NCI-H1930 (cell line): ENCODE measurements at places on chromosomes 16 and 17.

DNA sequence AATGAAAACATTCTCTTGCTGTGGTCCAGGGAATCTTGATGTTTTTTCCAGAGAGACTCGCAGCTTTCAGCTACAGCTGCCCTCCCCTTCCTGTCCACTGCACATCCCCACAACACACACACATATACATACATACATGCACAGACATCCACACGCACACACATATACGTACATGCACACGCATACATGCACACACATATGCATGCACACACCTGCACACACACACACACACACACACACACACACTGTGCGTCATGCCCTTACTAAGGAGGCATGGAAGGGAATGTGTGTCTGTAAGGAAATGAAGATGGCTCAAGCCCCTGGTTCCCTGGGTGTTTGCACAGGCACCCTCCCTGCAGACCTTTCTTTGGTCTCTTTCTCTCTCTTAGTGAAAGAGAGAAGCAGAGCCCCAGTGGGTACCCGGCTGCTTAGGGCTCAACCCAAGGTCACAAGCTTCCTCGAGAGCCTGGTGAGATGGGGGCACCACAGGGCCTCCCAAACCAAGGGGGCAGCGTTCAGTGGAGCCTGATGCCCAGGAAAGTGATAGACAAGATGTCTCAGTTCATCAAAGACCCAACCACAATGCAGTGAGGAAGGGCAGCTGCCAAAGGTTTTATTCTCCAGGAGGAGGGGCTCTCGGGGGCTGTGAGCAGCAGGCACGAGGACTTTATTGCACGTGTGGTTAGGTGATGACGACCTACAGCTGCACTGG lies 33.3 kb downstream of the TNFRSF13B start:
- DNase-seq = no peak

DNA sequence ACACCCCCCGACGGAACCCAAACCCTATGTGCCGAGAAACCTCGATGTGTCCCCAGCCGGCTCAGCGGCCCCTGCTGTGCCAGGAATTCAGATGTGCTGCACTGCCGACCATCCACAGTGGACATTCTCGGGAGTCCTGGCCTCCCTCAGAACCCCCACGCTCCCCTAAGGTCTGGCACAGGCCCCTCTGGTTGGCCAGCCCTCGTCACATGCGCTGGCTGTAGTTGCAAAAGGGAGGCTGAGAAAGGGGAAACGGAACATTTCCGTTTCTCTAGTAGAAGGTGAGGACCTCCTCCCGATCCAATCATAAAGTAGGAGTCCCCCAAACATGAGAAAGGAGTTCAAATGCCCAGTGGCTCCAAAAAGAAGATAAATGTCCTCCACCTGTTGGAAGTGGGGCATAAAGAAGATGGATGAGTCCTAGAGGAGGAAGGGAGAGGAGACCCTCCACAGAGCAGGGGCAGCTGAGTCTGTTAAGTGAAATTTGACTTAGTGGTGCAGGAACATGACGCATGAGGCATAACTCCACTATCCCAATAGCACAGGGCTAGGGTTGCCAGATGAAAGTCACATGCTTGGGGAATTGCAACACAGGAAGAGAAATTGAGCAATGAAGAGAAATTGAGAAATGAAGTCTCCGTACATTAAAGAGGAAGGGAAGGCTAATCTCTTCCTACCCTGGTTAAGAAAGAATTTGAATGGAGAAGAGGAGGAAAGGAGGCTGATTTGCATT lies 49.3 kb upstream of the WSB1 start:
- no peak for DNase-seq

DNA sequence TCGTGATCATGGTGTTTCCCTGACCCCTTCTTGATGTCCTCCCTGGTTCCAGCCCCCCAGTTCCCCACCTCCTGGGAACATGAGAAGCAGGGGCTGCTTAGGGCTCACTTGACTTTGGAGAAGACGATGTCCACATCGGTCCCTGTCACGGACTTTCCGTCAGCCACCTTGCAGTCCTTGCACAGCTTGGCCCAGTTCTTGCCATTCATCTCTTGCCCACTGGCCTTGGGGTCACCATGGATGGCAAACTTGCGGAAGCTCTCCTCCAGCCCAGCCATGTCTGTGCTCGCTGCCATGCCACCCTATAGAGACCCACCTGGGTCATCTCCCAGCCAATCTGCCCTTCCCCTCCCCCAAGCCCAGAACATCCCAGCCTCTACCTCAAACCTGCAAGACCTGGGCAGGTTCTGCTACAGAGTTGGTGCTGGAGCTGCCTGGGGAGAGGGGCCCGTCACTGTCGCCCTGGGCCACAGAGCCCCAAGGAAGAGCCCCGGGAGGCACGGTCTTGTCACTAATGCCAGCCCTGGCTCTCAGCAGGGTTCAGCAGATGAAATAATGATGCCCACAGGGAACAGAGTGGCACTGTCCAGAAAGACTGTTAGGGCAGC lies 2.4 kb downstream of the TPPP3 start:
- DNase-seq = no peak

DNA sequence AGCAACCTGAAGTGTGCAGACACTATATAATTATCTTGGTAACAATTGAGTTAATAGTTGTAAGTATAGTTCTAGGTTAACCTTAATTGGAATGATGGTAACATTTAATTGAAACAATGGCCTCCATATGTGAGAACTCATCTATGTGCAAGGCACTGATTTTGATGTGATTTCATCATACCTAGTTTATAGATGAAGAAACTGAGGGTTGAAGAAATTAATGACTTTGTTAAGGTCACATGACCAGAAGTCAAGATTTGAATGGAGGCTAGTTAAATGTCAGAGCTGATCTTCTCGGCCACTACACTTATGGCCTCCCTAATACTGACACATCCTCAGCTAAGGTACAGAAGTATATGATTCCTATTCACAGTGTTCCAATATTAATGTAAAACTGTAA lies 128.2 kb upstream of the PSMD7 start:
- DNase-seq = no peak

GRCh38 chr17:47801176-47801765 lies 20.3 kb downstream of the OSBPL7 start:
- no peak for DNase-seq

DNA sequence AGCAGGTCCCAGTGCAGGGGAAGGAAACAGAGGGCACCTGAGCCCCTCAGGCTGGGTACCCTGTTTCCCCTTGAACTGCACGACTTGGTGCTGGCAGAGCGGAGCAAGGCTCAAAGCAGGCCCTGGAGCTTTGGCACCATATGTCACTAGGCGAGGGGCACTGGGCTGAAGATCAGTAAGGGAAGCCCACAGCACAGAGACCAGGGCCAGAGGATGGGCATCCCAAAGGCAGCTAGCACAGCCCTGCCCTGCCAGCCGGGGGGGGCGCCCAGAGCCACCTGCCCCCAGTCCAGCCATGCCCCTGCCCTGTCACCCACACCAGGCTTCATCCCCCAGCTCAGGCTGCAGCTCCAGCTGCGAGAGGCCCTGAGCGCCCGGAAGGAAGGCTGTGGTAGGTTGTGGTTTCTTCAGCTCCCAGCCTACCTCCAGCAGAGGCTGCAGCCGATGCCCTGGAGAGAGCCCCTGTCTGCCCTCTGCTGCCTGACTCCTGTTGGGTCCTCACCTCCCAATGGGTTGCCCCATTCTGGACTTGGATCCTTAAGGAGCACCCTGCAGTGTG lies 10.9 kb downstream of the NHERF1 start:
- no peak for DNase-seq

DNA sequence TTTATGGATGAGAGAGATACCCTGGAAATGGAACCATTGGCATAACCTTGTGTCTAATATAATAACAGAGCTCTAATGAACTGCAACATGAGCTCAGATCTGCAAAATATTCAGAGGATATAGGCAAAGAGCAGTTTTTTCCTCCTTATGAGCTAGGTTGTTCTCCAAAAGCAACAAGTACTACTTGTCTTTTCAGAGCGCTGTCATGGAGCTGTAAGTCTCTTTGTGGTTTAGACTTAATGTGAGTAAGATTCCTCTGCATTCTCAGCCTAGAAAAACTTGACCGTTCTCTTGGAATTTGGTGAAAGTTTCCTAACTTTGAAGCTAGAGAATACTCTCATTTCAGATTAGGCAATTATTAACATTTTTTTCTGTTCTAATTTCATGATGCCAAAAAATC lies 85.2 kb downstream of the FTO start:
- DNase-seq = no peak

- no peak for DNase-seq
Observed at GRCh38 chr17:53150101-53150698, 672.5 kb upstream of the KIF2B start.

DNA sequence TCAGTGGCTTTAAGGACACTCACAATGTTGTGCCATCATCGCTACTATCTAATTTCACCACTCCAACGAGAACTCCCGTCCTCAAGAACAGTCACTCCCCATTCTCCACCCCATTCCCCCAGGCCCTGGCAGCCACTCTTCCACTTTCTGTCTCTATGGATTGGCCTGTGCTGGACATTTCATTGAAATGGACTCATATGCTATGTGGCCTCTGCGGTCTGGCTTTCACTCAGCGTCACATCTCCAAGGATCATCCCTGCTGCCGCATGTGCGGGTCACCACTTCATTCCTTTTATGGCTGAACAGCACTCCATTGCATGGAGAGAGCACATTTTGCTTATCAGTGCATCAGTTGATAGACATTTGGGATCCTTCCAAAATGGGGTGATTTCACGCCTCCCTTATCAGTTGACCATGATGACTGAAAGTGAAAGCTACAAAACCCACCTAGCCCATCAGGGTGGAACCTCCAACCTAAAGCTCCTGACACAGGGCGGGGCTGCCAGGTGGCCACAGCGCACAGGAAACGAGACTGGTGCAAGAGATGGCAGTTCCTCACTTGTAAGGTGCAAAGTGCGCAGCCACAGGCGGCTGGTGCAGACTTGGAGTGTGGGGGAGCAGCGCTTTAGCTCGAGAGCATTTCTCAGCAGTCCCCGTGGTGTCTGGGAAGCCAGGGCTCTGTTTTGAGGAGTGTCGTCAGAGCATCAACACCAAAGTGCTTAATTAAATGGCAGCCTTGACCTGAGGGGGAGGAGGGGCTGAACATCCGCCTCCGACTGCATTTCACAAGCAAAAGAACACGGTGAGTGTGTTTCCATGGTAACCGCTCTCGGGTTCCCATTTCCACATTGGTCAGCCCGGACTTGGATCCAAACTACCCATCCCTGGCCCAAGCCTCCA lies 23.8 kb downstream of the COTL1 start:
- no peak for DNase-seq

DNA sequence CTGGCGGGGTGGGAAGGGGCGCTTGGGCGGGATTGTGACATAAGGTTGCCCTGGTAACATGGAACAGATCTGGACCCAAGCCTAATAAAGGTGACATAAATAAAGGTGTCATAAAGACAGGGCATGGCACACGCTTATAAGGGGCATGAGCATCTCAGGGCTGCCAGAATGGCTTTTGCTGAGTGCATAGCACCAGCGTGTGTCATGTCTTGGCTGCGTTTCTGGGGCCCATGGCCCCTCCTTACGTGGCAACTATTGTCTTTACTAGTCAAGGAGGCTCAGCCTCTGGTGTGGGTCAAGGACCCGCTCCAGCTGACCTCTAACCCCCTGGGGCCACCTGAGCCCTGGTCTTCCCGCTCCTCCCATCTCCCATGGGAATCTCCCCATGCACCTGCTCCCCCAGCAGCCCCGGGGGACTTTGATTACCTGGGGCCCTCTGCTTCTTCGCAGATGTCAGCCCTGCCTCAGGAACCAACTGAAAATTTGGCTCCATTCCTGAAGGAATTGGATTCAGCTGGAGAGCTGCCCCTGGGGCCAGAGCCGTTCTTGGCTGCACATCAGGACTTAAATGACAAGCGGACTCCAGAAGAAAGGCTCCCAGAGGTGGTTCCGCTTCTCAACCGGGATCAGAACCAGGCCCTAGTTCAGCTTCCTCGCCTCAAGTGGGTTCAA lies 13.9 kb downstream of the LRRC37B start:
- DNase-seq = no peak

GRCh38 chr17:76683011-76683755 lies 27.6 kb downstream of the MXRA7 start:
- no peak for DNase-seq

DNA sequence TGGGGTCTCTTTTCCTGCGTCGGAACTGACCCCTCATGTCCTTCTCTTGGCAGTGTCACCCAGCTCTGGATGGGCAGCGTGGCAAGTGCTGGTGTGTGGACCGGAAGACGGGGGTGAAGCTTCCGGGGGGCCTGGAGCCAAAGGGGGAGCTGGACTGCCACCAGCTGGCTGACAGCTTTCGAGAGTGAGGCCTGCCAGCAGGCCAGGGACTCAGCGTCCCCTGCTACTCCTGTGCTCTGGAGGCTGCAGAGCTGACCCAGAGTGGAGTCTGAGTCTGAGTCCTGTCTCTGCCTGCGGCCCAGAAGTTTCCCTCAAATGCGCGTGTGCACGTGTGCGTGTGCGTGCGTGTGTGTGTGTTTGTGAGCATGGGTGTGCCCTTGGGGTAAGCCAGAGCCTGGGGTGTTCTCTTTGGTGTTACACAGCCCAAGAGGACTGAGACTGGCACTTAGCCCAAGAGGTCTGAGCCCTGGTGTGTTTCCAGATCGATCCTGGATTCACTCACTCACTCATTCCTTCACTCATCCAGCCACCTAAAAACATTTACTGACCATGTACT lies 13.2 kb downstream of the IGFBP4 start:
- no peak for DNase-seq

DNA sequence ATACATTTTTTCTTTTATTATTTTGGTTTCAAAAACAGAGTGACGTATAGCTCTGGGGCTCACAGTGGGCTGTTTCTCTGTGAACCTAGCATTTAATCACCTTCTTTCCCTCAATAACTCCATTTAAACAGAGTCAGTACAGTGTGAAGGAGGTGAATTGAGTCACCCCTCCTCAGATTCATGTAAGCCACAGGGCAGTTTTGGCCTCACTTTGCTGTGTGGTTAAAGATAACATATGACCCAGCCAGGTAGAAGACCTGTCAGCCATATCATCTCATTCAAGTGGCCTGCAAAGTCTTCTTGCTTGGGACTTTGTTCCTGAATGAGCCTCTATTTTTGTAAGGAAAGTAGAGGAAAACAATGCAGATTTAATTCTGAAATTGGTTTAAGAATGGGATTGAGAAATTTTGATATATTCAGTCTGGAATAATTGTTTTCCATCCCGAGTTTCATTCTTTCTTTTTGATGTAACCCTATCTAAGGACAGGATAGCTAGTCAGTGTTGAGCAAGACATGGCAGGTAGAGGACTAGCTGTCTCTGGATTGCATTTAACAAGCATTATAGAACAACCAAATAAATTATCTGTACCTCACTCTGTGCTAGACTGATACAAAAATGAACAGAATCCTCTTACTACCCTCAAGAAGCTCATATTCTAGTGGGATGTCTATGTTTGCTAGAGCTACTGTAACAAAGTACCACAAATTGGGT lies 13.1 kb downstream of the MAP2K6 start:
- DNase-seq = no peak

DNA sequence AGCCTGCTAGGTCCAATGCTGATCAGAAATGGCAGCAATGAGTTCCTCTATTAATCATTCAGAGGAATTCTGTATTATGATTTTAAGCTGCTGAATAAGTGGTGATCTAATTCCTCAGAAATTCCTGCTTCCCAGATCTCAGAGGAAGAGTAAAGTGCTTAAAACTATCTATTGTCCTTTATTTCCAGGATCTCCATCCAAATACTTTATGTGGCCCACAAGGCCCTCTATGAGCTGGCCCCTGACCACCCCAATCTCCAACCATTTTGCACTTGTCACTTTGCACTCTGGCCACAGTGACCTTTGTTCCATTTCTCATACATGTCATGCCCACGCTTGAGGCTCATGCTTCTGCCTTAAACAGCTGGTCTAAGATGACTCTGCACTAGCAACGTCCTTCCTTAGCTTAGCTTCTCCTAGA lies 93.7 kb downstream of the CA10 start:
- no peak for DNase-seq
